GM23338 (cell line): ENCODE measurements at places on chromosomes 2 and 18. TPM values are rescaled to one million over a fixed set of nuclear protein-coding genes. Genes with fewer than 3 reads are reported as not detected.
A peak's percentile ranks its signal among the peaks of the same experiment; 100 is the strongest.

- no peak overlapping the region for H3K27ac ChIP-seq
- no peak for DNase-seq
- no peak overlapping the region for H3K4me3 ChIP-seq
- H3K36me3 ChIP-seq, result no peaks in the 10 kb centered on the region
Observed at GRCh38 chr2:240458900-240459391, 23.5 kb downstream of the GPC1 start.

- DNase-seq, result no peak
- no peaks in the 10 kb centered on the region for H3K36me3 ChIP-seq
- H3K4me1 ChIP-seq, result no peaks in the 10 kb centered on the region
- no peak overlapping the region for H3K27ac ChIP-seq
Observed at GRCh38 chr2:37837628-37838328, 87.3 kb upstream of the RMDN2 start.

GRCh38 chr2:229137639-229138038 lies 133.4 kb downstream of the PID1 start:
- H3K27ac ChIP-seq, result no peak overlapping the region
- H3K4me3 ChIP-seq, result no peak overlapping the region
- no peaks in the 10 kb centered on the region for H3K36me3 ChIP-seq
- no peaks in the 10 kb centered on the region for H3K4me1 ChIP-seq
- no peak for DNase-seq
- H3K27me3 ChIP-seq, result no peaks in the 10 kb centered on the region

DNA sequence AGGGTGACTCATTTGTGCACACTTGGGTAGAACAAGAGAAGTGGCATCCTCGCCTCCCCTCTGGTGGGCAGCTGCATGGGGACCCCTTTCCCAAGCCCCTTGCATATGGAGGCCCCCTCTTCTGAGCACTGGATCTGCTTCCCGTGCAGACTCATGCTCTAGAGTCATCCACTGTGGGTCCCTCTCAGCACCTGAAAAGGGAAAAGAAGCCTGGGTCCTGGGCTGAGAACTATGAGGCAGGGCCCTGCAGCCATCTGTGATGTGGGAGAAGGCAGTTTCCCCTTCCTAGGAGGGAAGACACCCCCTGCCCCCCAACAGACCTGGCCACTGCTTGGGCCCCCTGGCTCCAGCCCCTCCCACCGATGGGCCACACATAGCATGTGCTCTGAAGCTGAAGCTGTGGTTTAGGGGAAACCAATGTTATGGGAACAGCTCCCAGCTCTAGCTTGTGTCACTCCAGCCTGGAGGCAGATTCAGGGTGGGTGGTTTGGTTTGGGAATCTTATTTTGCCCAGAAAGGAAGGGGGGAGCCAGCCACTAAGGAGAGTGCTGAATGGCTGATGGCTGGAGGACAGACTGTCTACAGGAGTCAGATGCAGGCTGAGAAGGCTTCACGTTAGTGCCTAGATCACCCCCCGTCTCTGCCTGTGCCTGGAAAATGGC lies 172.8 kb downstream of the GLI2 start:
- no peak for DNase-seq
- peaks cover 10% of the 10 kb centered on the region; the same call in 1 of the 2 replicates for H3K4me1 ChIP-seq

GRCh38 chr2:47208852-47209606 lies 53.9 kb upstream of the STPG4 start:
- no peak overlapping the region for H3K27ac ChIP-seq
- no peaks in the 10 kb centered on the region for H3K27me3 ChIP-seq
- no peak overlapping the region for H3K4me3 ChIP-seq

DNA sequence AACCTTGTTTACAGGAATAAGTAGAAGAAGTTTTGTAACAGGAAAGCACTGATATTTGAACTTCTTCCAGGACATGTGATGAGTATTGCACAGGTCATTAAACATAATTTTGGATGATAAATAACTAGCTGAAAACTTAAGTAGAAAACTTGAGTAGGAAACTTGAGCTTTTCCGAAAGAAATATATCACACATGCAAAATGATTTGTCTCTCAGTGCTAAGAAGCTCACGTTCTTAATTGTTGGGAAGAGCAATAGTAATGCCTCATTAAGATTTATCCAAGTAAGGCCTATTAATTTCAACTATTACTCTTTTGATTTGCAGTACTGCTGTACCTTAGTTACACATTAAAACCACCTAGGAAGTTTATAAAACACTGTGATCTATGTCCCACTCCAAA lies 1921.9 kb upstream of the LRRTM1 start:
- H3K4me1 ChIP-seq, result no peaks in the 10 kb centered on the region
- H3K36me3 ChIP-seq, result peaks cover 14% of the 10 kb centered on the region
- no peak overlapping the region for H3K27ac ChIP-seq
- DNase-seq, result no peak
- H3K4me3 ChIP-seq, result no peak overlapping the region

GRCh38 chr2:50783111-50783510 lies 248.8 kb downstream of the NRXN1 start:
- no peaks in the 10 kb centered on the region for H3K36me3 ChIP-seq
- H3K4me3 ChIP-seq, result no peak overlapping the region
- H3K4me1 ChIP-seq, result no peaks in the 10 kb centered on the region
- no peak overlapping the region for H3K27ac ChIP-seq
- no peaks in the 10 kb centered on the region for H3K27me3 ChIP-seq

- no peak overlapping the region for H3K27ac ChIP-seq
- H3K4me3 ChIP-seq, result no peak overlapping the region
- DNase-seq, result peak; percentile 67
- no peaks in the 10 kb centered on the region for H3K36me3 ChIP-seq
Observed at GRCh38 chr2:43239981-43240765, 13.8 kb upstream of the ZFP36L2 start.

DNA sequence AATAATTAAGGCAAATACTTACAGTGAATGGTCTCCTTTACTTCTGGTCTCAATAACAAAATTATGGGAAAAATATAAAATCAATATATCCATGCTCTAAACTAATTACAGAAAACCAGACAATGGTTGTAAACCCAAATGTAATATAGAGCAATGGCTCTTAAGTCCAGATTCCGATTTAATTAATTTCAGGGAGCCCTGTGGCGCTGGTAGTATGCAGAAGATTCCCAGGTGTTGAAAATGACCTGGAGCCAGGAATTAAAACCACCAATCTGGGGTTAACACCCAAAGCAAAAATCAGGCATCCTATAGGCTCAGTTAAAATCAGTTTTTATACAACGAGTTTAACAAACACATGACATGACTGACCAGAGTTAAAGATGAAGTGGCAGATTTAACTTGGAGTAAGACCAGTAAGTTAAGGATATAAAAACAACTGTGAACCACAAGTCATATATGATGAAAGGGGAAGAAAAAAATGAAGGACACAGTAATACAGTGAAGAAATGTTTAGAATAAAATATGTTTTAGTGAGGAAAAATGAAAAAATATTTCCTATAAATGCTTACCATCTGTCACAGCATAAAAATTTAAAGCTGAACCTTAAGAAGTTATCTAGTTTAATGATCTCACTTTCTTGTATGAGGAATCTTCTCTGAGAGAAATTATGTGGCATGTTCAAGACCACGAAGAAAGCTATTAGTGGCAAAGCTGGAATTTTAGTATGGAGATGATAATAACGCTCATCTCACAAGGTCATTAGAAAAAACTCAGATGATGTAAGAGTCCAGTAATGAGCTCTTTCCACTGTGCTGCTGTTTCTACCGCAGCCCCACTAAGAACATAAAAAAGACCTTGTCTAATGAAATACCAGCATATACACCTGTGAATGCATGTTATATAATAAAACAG lies 45.8 kb upstream of the FLACC1 start:
- no peaks in the 10 kb centered on the region for H3K27me3 ChIP-seq
- H3K4me1 ChIP-seq, result no peaks in the 10 kb centered on the region
- no peak overlapping the region for H3K27ac ChIP-seq
- no peak overlapping the region for H3K4me3 ChIP-seq
- no peaks in the 10 kb centered on the region for H3K36me3 ChIP-seq
- no peak for DNase-seq

DNA sequence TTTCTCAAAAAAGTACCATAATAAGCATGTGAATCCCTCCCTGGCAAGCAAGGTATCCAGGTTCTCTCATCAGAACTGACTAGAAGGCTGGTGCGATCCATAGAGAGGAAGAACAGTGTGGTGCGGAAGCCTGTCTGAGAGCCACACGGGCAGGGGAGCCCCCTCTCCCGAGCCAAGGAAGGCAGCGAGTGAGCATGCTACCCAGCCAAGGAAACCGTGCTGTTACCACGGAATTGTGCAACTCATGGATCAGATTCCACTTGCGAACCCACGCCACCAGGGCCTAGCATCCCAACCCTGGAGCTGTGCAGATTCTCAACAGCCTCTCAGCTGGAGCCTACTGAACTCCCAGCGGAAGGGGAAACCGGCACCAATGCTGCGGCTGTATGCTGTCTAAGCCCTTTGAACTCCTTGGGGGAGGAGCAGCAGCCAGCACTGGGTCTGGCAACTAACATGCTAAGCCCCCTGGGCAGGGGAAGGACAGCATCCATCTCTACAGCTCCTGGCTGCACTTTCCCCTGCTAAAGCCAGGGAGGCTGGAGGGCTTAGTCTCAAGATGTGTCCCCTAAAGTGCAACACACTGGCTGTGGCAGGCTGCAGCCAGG lies 823.1 kb downstream of the EPHA4 start:
- no peak overlapping the region for H3K27ac ChIP-seq
- no peaks in the 10 kb centered on the region for H3K4me1 ChIP-seq
- DNase-seq, result peak; percentile 26
- H3K4me3 ChIP-seq, result no peak overlapping the region

DNA sequence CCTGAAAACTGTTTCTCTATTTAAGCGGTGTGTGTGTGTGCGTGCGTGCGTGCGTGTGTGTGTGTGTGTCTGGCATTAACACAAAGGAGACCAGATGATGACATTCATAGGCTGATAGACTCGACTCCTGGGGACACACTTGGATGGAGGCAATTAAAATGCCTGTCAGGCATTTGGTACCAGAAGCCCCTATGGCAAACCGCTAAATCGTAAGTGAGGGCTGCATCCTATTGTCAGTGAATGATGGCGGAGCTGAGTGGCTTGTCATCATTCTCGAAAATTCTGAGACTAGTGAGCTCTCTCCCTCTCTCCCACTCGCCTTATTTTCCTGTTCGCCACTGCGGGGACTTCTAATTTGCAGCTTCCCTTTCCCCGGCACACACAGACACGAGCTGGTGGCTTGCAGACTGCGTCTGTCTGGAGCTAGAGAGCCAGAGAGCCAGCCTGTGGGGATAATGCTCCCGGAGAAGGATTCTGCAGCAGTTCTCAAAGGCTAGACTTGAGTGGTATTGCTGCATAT lies 155.4 kb downstream of the MAP2 start:
- no peaks in the 10 kb centered on the region for H3K36me3 ChIP-seq
- DNase-seq, result peak; percentile 46
- peaks cover 16% of the 10 kb centered on the region; the same call in 1 of the 2 replicates for H3K4me1 ChIP-seq

GRCh38 chr2:108182489-108182888 lies 57.3 kb upstream of the SULT1C3 start:
- no peak overlapping the region for H3K4me3 ChIP-seq
- H3K27ac ChIP-seq, result no peak overlapping the region
- H3K4me1 ChIP-seq, result no peaks in the 10 kb centered on the region

GRCh38 chr2:4674007-4674406 lies 970.6 kb downstream of the DCDC2C start:
- H3K4me3 ChIP-seq, result no peak overlapping the region
- no peaks in the 10 kb centered on the region for H3K4me1 ChIP-seq
- H3K27me3 ChIP-seq, result no peaks in the 10 kb centered on the region
- no peaks in the 10 kb centered on the region for H3K36me3 ChIP-seq

LIPT1 gene
- 7.7 and 11.5 TPM in 2 replicates for total RNA-seq

SKA1 gene
- 25.1 and 25.7 TPM in 2 replicates for total RNA-seq

FOXD4L1 gene
- not detected in 2 replicates for total RNA-seq

SRBD1 gene
- 44.3 and 46.3 TPM in 2 replicates for total RNA-seq

SMYD1 gene
- 0.07 TPM in 1 of 2 replicates, not detected in the other for total RNA-seq

SAG gene
- total RNA-seq, result not detected in 2 replicates
